ENCODE measurements at places on chromosomes 2 and 18. TPM values are rescaled to one million over a fixed set of nuclear protein-coding genes. Genes with fewer than 3 reads are reported as not detected.

SIX3 gene
- 0.86 TPM for total RNA-seq

ADD2 gene
- total RNA-seq = 373 TPM

VWC2L gene
- 0.15 TPM for total RNA-seq

CELF4 gene
- total RNA-seq = 38.4 TPM

ANO7 gene
- 2.6 TPM for total RNA-seq

TDRD15 gene
- not detected for total RNA-seq

KLF7 gene
- total RNA-seq = 323 TPM

ALK gene
- total RNA-seq = 9.6 TPM

EFEMP1 gene
- 1.2 TPM for total RNA-seq

SLC35F6 gene
- 28.8 TPM for total RNA-seq

LOXL3 gene
- 64.2 TPM for total RNA-seq

Measured in glutamatergic neuron (in vitro differentiated cells).